ENCODE measurements at places on chromosomes 7 and 10. TPM values are rescaled to one million over a fixed set of nuclear protein-coding genes. Genes with fewer than 3 reads are reported as not detected.

The VAX1 gene
- total RNA-seq: not detected

The LIPK gene
- not detected for total RNA-seq

The NXPH1 gene
- total RNA-seq: not detected

The TDRD1 gene
- not detected for total RNA-seq

The EEPD1 gene
- total RNA-seq: 2.5 TPM

The IMPDH1 gene
- 63.2 TPM for total RNA-seq

The ADIRF gene
- total RNA-seq: 0.49 TPM

The NRG3 gene
- not detected for total RNA-seq

The ANTXRL gene
- total RNA-seq: not detected

The ZNF25 gene
- 6.8 TPM for total RNA-seq

The GHITM gene
- total RNA-seq: 151 TPM

The INTS1 gene
- total RNA-seq: 49.5 TPM

The TOMM7 gene
- 356 TPM for total RNA-seq

All from RPMI7951 (cell line).